Body of pancreas (tissue), 4 donors: ENCODE measurements at places on chromosomes 4 and X. TPM values are rescaled to one million over a fixed set of nuclear protein-coding genes. Genes with fewer than 3 reads are reported as not detected.

GRCh38 chr4:69054578-69055200 is 41.6 kb upstream of the UGT2B7 start:
- peak; percentile 60 for DNase-seq

- DNase-seq: no peak
Measured at GRCh38 chr4:54545663-54546424, 111.9 kb upstream of the KIT start.

- DNase-seq: no peak
Measured at GRCh38 chr4:188005561-188005960, 10.0 kb downstream of the ZFP42 start.

DNA sequence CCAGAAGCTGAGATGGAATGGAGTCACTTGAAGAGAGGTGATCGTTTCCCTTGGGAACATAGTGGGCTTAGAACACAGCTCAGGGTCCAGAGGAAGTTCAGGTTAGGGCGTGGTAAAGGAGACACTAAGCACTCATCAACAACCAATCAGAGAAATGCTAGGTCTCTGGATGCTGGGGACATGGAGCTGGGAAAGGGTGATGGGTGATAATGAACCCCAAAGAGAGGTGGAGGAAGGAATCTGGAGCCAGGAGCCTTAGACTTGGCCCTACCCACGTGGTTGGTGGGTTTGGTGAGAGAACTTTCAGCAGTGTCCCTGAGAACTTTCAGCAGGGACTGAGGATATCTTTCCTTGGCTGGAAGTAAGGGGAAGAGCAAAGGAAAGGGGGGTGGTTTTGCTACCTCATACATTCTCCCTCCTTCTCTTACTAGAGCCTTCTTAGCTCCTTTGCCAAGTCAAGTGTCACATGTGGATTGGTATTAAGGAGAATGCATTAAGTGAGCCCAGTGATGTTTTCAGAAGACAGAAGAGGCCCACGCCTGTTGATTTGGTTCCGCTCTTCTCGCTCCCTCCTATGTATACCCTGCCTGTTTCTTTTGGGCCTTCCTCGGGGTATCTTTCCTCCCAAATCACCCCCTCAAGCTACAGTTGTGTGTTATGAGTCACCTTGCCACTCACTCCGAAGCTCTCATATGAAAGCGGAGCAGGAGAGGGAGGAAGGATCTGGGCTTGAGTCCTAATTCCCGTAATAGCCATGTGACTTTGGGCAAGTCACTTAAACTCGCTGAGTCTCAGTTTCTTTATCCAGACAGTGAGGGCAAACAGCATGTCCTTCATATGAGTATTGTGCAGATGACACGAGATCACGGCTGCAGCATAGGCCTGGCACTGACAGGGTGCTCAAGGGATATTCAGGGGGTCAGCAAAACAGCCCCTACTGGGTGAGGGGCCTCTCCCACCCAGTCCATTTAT is 63.1 kb downstream of the TSC22D3 start:
- DNase-seq: no peak

- DNase-seq: no peak
Measured at GRCh38 chr4:128162434-128162833, 101.3 kb downstream of the LARP1B start.

DNA sequence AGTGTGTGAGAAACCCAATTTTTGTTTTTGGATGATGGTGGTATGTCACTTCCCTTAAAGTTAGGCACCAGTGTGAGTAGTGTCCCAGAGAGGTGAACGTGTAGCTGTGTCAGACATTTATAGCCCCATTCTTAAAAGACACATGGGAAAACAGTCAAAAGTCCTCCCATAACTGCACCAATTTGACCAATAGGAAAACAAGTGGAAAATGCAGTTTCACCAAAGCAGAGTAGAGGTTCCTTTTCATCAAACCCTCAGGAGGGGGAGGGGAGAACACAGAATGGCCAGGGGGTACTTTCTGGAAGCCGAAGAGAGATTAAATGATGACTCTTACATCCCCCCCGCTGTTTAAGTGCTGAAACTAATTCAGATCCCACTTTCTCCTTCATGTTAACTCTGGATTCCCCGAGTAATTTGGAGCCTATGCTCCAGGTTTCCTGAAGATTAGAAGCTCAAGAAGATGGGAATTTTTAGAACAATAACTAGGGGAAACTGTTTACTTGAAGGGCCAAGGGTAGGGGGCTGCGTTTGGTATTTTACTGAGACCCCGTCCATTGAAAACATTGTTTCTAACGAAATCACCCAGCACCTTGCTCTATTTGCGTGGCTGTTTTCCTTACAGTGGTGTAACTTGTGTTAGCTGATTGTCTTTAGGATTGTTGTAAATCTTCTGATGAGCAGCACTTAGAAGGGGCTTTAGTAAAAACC is 2.1 kb upstream of the LEF1 start:
- no peak for DNase-seq

GRCh38 chr4:186304216-186304615 is 38.2 kb downstream of the F11 start:
- DNase-seq: no peak

GRCh38 chrX:1577845-1578244 is 13.6 kb upstream of the AKAP17A start:
- DNase-seq: no peak

- DNase-seq: no peak
Measured at GRCh38 chrX:153696100-153696499, 8.4 kb downstream of the SLC6A8 start.

- no peak for DNase-seq
Measured at GRCh38 chr4:73066928-73067327, 2.6 kb downstream of the COX18 start.

DNA sequence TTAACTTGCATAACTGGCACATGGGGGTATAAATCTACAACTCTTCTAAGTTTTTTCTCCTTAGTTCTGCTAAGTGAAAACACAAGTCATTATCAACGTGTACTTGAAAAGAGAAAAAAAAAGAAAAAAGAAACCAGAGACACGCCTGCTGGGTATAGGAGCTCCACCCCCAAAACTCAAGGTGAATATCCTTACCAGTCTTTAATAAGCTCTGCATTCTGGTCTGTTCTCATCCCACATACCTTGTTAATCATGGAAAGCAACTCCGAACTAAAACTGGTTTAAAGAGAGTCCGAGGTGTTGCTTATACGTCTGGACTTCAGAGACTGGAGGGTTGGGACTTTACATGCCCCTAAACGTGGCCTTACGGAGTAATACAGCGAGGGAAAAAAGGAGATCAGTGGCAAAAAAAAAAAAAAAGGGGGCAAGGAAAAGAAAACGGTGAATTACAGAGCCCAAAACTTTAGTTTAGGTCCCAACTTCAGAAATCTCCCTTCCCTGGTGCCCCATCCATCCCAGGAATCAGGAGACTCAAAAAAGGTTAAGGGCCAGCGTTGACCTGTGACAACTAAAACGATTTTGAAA is 1.0 kb downstream of the PGRMC2 start:
- peak; percentile 59 for DNase-seq

DNA sequence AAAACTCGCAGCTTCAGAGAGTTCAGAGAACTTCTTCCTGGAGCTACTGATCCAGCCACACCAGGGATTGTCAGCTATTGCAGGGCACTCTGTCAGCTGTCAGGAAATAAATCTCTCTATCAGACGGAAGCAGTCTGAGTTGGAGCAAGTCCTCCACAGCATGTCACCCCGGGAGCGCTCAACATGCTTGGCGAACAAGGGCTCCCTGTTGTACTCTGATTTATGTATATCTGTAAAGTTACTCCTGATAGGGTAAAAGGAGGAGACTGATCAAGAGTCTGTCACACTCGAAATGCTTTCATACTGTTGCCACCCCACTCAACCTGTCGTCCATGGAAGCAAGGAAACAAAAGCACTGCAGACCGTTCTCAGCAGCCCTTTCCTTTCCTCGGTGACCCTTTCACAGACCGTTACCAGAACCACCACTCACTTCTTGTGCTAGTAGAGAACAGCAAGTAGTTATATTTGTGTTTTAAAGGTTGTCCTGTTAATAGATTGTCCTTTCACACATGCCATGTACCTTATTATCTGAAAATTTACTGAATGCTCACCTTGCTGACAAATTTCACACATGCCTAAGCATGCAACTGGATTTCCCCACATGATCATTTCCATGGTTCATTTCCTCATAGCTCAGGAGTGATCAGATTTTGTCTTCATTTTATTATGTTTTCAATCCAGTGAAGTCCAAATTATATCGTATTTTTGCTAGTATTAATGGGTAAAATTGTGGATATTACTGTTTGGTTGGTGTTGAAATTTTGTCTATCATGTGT is 2108.9 kb upstream of the TENM3 start:
- DNase-seq: peak; percentile 20

- DNase-seq: no peak
Measured at GRCh38 chr4:8282134-8282641, 12.6 kb downstream of the HTRA3 start.

- DNase-seq: no peak
Measured at GRCh38 chr4:160202802-160203201, 1099.9 kb downstream of the RAPGEF2 start.

- no peak for DNase-seq
Measured at GRCh38 chr4:106473515-106473914, 104.9 kb upstream of the GIMD1 start.

DNA sequence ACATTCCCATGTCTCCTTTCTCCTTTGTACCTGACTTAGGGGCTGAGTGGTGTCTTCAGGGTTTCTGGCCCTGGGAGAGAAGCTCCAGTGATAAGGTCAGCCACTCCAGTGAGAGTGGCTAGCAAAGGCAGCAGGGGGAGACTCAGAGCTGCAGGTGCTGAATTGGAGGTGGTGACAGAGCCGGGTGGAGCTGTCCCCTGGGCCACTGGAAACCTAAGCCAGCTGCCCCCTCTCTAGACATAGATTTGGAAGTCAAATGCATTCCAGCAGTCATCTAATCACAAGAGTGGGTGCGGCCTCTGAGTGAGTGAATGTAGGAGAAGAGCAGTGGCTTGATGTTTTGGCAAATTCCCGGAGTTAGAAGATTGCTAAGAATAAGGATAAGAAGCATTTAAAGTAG is 28.5 kb downstream of the TRIM2 start:
- peak; percentile 52 for DNase-seq

DNA sequence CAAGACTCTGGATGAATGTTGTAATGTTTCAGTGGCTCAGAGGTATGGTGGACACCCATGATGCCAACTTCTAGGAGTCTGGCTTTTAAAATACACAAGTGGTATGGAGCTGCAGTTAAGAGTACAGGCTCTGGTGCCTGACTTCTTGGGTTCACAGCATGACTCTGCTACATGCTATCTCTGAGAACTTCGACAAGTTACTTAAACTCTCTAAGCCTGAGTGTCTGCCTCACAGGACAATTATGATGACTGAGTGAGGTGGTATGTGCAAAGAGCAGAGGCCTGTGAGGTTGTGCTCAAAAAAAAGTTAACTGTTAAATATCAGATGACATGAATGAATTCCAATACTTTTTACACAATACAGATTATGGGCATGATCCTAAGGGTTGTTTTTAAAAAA is 90.9 kb upstream of the SRD5A3 start:
- DNase-seq: no peak

Gene ZNF595
- 27.2 TPM for total RNA-seq

Gene DCAF8L2
- not detected for total RNA-seq

Gene NSDHL
- 3.4 TPM for total RNA-seq

Gene TMEM154
- total RNA-seq: under 0.01 TPM

Gene NPNT
- 28.7 TPM for total RNA-seq

Gene CCNA2
- total RNA-seq: 0.33 TPM

Gene AMELX
- not detected for total RNA-seq

Gene SH3BP2
- 29.0 TPM for total RNA-seq

Gene ARHGAP6
- 10.9 TPM for total RNA-seq

Gene COL4A6
- 0.52 TPM for total RNA-seq

Gene HEPH
- total RNA-seq: 2.3 TPM

Gene CLDN34
- 2.6 TPM for total RNA-seq
